Large intestine (tissue), 12 donors: ENCODE measurements at places on chromosomes 11 and 22. TPM values are rescaled to one million over a fixed set of nuclear protein-coding genes. Genes with fewer than 3 reads are reported as not detected.

Gene MSANTD2
- polyA plus RNA-seq: 23.2 TPM

Gene FJX1
- polyA plus RNA-seq: 3.5 TPM

DNA sequence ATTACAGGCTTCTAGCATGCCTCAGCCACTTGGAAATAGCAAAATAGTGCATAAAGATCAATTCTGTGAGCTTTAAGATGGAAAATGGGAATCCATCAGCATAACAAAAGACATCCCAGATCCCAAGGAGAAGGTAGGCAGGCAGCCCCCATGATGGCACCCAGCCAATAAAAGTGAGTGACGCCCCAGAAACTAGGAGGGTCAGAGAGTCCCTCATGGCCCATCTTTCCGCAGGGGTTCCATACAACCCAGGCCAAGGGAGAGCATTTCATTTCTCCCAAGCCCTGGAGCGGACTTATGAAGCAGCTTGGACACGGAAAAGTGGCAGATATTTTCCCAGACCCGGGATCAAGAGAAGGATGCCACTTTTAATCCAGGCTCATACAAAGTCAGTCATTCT, 93.3 kb downstream of the ZC3H12C start:
- H3K36me3 ChIP-seq: no peaks in the 10 kb centered on the region
- H3K27ac ChIP-seq: no peak overlapping the region
- no peaks in the 10 kb centered on the region for H3K4me1 ChIP-seq
- DNase-seq: no peak
- no peaks in the 10 kb centered on the region for H3K27me3 ChIP-seq
- H3K4me3 ChIP-seq: no peak overlapping the region

DNA sequence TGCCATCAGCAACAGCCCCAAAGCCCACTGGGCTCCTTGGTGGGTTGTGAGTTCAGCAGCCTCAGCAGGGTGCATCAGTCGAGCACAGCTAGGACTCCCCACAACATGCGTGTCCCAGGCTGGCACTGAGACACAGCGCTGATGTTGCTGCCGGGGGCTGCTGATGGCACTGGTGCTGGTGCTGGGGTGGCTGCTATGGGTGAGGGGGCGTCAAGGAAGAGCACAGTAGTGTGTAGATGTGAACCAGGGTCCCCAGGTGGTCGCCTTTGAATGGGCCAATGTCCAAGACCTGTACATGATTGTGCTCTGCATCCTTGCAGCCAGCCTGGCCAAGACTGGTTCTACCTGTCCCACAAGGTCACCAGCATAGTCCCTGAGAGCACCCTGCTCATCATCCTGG, 121.3 kb upstream of the SERPIND1 start:
- no peaks in the 10 kb centered on the region for H3K27me3 ChIP-seq
- no peaks in the 10 kb centered on the region for H3K4me1 ChIP-seq
- no peaks in the 10 kb centered on the region for H3K36me3 ChIP-seq
- H3K4me3 ChIP-seq: no peak overlapping the region
- no peak overlapping the region for H3K27ac ChIP-seq

DNA sequence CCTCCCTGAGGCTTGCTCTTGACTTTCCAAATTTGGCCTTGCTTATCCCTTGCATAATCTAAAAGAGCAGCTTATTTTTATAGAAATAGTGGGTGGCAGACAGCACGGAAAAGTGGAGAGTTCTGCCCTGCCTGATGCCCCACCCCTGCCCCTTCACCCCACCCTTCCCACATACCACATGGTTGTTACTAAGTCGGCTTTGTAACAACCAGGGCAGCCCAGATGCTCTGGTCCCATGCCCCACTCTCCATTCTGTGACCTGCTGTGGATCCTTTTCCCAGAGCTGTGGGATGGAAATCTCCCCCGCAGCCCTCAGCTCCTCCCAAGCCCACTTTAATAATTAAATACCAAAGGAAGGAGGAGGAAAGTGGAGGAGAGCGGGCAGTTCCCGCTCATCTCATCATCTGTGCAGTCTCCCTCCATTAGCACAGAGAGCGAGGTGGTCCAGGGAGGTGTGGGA, 10.9 kb downstream of the MRGPRF start:
- H3K4me3 ChIP-seq: no peak overlapping the region
- DNase-seq: no peak
- no peaks in the 10 kb centered on the region for H3K27me3 ChIP-seq
- peaks cover 7% of the 10 kb centered on the region for H3K36me3 ChIP-seq
- peaks cover 15% of the 10 kb centered on the region for H3K4me1 ChIP-seq
- no peak overlapping the region for H3K27ac ChIP-seq

DNA sequence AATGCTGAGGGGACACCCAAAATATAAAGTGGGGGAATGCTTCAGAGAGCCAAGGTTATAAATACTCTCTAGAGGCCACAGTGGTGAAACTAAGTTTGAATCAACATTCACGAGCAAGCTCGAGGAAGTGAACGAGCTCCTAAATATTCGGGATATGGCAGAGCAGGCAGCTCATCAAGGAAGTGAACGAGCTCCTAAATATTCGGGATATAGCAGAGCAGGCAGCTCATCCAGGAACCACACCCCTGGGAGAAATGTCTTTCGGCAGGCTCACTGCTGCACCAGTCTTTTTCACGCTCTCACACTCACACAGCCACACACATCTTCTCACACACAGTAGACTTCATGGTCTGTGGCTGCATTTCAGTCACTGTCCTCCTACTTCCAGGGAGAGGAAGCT, 787.5 kb downstream of the OPCML start:
- H3K27me3 ChIP-seq: no peaks in the 10 kb centered on the region
- H3K27ac ChIP-seq: no peak overlapping the region
- H3K4me3 ChIP-seq: no peak overlapping the region
- no peaks in the 10 kb centered on the region for H3K4me1 ChIP-seq
